Inflammatory macrophage treated with lipopolysaccharide for 1 hour (primary cell): ENCODE measurements at places on chromosomes 6 and 20.
A peak's percentile ranks its signal among the peaks of the same experiment; 100 is the strongest.

DNA sequence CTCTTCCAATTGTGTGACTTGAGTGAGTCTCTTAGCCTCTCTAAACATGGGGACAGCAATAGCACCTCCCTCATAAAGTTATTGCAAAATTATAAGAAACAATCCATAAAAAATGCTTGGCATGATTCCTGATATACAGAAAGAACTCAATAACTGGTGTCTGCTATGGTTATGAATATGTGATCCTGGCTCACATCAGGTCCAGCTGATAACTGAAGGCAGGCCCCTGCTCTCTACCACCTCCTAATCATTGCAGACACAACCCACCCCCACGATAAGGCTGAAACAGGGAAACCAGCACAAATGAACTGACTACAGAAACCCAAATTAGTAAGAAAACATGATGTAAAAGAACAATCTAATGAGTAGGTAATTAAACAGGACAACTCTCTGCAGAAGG, 5.4 kb downstream of the TRIM15 start:
- no peak for DNase-seq

- no peak for DNase-seq
Measured at GRCh38 chr6:170212956-170213636, 77.8 kb downstream of the DLL1 start.

DNA sequence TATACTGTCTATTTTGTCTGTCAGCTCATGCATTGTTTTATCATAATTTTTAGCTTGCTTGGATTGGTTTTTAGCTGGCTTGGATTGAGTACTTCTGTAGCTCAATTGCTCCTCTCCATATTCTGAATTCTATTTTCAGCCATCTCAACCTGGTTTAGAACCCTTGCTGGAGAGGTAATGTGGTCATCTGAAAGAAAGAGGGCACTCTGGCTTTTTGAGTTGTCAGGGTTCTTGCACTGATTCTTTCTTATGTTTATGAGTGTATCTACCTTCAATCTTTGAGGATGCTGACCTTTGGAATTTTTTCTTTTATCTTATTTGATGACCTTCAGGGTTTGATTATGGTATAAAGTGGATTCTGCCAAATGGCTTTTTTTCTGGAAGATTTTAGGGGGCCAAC, 632.7 kb upstream of the ID4 start:
- DNase-seq, result no peak

GRCh38 chr20:31474758-31475427, at the start of the genes DEFB124 and REM1:
Gene DEFB124, minus strand, starts transcription at chr20:31475127. Its CDS starts 2,114 bp downstream, at chr20:31473013.
Gene REM1, plus strand, starts transcription at chr20:31475288. Its CDS starts 1,158 bp downstream, at chr20:31476446.
- no peak for DNase-seq

GRCh38 chr20:49408509-49409104, 73.9 kb downstream of the KCNB1 start:
- no peak for DNase-seq

DNA sequence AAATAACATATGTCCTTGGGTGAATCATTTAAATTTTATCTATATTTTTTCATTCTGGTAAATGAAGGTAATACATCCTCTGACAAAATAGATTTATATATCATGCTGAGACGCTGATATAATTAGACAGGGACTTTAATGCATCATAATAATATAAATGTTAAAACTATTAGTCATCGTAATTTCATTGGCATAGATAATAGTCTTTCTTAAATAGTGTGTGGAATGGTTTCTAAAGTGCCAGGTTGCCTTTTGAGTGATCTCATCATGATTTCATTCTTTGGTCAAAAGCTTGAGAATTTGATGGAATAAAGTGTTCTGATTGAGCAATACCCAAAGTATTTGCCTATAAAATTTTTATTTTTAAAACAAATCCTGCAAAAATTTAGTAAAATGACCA, 43.2 kb upstream of the BMP5 start:
- no peak for DNase-seq

DNA sequence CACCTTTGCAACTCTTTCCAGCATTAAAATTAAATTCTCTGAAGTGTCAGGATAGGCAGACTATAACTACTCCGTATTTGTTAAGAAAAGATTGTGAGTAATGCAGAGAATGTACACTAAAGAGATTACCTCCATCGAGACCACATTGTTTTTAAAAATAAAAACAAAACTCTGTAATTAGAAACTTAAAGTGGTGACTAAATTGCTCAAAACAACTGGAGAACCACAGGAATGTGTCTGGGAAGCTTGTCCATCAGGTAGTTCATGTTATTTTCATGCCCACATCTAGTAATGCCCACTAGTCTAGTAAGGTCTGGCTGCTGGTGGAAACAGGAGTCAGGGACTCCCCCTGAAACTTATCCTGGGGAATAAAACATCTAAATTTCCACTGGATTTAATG, 103.0 kb upstream of the FOXQ1 start:
- no peak for DNase-seq

DNA sequence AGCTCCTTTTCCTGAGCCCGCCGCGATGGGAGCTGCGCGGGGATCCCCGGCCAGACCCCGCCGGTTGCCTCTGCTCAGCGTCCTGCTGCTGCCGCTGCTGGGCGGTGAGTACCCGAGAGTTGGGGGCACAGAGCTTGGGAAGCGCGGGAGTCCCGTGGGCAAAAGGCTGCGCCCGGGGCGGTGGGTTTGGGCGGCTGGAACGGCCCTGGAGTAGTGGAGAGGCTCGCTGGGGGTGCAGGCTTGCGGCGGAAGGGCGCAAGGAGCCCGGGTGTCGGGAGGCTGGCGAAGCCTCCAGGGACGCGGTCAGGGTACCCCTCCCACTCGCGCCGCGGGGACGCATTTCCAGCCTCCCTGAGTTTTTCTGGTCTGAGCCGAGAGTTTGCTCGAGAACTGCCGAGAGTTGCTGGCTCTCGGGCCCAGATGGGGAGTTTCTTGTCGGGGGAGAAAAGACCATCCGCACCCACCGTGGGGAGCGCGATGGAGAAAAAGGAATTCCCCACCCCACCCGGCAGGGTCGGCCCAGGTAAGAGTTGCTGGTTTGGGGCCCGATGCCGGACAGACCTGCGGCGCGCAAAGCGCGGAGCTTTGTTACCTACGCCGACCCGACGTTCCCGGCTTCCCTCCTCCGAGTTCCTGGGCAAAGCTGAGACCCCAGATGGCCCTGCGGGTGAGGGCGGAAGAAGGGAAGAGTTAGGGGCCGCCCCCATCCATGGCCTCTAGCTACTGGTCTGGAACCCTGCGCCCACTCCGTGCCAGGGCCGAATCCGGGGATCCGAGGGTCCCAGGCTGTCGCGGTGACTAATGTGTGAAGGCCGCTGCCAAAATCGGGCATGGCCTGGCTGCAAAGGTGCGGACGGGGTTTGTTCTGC, 584 bp downstream of the PTK7 start:
- no peak for DNase-seq

DNA sequence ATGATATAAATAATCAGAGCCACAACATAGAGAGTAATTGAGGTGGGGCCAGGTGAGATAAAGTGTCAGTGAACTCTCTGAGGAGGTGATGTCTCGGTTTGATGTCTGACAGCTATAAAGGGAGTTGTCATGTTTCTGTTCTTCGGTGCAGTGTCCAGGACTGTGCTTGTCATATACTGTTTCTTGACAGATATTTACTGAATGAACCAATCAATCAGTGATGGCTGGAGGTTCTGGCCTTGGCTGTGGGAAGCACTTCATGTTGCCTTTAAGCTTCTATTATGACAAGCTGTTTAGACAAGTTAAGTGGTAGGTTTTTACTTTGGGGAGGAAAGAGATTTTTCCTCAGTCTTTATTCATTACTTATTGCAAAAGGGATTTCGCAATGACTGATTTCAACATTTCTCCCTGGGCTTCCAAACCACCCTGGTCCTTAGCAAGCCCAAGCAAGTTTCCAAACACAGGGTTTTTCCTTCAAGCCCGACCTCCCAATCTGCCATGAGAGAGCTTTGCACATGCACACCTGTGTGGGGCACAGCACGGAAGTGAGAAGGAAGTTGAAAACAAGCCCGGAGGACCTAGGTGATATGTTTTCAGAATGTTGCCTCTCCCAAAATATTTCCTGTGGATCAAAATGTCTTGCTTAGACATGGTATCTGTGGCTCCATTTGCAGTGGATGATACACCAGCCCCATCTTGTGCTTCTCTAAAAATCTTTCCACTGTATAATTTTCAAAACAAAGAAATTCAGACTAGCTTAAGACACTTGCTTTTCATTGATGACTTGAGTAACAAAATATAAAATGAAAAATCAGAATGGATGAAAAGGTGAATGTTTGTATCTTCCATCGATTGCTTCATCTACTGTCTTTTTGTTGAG, 567.3 kb upstream of the BTBD3 start:
- DNase-seq, result peak; percentile 61

GRCh38 chr6:28060405-28060804, 20.0 kb upstream of the ZNF165 start:
- DNase-seq, result no peak

GRCh38 chr20:49608752-49609670, 41.1 kb upstream of the PTGIS start:
- DNase-seq, result no peak
